ENCODE measurements at places on chromosomes 13 and 19.

- DNase-seq, result peak; percentile 30
Measured at GRCh38 chr19:8517551-8518442, 3.8 kb upstream of the ZNF414 start.

DNA sequence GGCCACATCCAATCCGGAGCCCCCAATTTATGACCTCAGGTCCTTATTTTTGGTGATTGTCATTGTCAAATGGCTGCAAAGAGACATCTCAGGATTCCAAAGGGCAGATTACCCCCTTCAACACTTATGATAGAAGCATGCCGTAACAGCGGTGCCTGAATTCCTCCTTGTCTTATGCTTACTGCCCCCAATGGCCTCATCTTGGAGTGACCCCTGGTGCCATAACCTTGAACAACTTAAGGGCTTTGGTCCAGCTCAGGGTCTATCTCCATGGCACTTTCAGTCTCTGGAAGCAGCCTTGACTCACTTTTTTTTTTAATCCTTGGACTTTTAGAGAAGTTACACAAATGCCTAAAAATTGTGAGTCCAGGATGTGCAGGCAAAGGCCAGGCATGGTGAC is 171.6 kb upstream of the ZNF507 start:
- no peak for DNase-seq

DNA sequence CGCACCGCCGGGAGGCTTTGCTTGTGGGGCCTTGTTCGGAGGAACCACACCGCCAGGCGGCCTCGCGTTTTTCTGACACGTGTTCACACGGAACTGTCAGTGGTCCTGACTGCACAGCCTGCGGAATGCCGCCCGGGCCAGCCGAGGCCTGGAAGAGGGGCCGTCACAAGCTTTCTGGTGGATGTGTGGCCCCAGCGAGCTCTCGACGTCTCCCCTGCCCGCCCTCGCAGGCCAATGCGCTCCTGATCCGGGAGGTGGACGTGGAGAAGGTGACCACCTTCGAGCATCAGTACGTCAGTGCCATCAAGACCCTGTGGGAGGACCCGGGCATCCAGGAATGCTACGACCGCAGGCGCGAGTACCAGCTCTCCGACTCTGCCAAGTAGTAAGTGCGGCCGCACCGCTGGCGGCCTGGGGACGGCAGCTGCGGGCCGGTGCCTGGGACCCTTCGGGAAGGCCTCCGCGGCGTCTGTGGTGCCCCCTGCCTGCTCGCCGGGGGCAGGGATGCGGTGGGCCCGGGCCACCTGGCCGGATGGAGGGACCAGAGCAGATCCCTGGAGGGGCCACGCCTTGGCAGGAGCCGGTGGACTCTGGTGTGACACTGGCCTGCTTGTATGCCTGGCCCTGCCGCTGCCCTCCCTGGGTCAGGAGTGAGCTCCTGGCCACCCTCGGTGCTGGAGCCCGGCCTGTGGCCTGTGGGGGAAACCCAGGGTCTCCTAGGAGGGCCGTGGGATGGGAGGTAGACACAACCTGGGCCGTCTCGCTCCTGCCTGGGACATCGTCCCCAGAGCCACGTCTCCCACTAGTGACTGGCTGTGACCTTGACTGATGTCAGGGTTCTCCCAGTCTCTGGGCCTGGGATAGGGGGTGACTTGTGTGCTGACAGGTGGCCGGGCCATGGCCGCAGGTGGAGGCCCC is 19.2 kb downstream of the GNA11 start:
- no peak for DNase-seq

GRCh38 chr19:53944416-53944815 is 18.3 kb upstream of the CACNG8 start:
- DNase-seq, result no peak

DNA sequence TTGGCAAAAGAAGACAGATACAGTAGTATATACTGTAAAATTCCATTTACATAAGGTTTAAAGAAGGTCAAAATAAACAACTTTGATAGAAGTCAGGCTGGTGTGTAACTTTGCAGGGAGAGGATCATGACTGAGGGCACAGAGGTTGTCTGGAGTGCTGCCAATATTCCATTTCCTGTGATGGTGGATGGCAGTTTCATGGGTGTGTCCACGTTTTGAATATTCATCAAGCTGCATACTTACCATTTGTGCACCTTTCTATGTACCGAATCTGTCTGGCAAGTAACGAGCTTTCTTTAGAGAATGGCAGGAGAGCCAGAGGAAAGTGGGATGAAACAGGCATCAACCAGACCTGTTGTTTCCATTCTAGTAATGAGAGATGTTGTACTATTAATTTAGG is 420.5 kb upstream of the HTR2A start:
- no peak for DNase-seq

- DNase-seq, result no peak
Measured at GRCh38 chr19:55259540-55260210, 858 bp upstream of the PPP6R1 start.

GRCh38 chr19:38227287-38228004 is 3.4 kb upstream of the DPF1 start:
- no peak for DNase-seq

GRCh38 chr19:17475541-17476115 is 5.3 kb downstream of the SLC27A1 start:
- DNase-seq, result no peak

DNA sequence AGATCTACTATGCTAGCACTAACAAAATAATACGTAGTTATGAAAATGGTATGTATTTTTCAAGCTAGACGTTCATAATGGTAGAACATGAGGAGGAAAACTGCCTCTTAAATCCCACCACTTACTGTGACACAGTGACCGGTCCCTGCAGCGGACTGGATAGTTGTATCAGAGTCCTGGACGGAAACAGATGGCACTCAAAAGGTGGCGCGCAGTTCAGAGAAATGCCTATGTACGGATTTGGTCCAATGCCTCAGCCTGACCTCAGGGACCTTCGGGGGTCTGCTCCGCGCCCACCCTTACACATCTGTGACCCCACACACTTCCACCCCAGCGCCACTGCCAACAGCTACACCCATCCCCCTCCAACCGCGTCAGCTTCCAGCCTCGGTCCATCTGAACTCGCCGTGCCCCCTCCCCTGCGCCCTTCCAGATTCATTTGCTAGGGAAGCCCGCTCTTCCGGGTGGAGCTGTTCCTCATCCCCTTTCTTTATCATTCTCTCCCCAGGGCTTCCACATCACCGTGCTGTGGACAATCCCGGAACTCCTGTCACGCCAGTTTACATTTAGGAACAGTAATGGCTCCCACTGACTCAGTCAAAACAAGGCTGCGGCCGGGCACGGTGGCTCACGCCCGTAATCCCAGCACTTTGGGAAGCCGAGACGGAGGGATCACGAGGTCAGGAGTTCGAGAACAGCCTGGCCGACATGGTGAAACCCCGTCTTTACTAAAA is 792 bp upstream of the LENG8 start:
- DNase-seq, result peak; percentile 25

DNA sequence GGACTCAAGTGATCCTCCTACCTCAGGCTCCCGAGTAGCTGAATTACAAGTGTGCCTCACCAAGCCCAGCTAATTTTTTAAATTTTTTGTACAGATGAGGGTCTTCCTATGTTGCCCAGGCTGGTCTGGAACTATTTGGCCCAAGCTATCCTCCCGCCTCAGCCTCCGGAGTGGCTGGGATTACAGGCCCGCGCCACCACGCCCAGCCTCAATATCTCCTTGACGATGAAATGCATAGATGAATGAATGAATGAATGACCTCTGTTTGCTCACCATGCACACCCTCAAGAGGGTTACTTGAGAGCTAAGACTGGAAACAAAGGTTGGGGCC is 14.9 kb upstream of the AP1M2 start:
- no peak for DNase-seq

DNA sequence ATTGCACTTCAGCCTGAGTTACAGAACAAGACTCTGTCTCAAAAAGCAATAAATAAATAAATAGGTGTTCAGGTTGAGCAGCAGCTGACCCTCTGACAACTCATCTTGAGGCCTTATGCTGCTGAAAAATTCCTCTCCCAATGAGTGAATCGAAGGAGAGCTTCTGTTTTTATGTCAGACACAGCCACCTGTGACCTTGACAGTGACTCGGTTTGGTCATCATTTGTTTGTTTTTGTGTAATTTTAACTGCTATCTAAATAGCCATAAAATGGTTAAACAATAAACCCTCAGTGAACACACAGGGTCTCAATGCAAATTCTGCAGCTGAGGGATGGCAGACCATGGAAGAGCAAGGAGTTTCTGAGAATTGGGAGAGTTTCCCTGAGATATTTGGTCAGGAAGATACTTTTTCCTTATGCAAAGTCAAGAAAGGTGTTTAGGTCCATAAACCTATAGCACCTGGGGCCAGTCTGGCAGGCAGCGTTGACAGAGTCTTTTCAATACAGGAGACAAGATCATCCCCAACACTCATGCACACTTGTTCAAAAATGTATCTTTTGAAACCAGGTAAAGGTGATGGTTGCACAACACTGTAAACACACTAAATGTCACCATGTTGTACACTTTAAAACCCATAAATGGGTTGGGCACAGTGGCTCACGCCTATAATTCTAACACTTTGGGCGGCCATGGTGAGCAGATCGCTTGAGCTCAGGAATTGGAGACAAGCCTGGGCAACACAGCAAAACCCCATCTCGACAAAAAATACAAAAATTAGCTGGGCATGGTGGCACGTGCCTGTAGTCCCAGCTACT is 16.6 kb upstream of the SLC25A30 start:
- no peak for DNase-seq

DNA sequence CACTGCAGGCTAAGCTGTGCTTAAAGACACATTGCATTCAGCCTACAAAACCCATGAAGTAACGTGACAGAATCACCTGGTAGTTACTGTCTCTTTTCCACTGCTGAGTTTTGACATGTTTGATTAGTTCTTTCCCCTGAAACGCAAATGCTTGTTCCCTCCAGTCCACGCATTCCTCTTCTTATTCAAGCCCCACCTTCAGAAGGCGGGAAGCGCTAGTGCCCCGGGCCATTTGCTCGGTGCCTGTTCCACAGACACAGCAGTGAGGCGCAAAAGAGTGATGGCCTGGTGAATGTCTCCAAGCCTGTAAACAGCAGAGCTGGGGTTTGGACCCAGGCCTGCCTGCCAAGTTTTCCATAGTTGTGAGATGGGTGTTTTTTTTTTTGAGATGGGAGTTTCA is 10.9 kb downstream of the ACP4 start:
- no peak for DNase-seq

DNA sequence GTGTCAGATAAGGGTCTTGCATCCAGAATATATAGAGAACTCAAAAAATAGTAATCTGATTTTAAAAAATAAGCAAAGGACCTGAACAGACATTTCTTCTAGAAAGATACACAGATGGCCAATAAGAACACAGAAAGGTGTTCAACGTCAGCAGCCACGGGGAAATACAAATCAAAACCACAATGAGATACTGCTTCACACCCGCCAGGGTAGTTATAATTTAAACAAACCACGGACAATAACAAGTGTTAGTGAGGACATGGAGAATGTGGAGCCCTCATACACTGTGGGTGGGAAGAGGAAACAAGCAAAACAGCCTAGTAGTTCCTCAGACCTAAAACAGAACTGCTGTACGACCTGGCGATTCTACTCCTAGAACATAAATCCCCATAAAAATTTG is 26.7 kb upstream of the NAPA start:
- DNase-seq, result peak; percentile 10

DNA sequence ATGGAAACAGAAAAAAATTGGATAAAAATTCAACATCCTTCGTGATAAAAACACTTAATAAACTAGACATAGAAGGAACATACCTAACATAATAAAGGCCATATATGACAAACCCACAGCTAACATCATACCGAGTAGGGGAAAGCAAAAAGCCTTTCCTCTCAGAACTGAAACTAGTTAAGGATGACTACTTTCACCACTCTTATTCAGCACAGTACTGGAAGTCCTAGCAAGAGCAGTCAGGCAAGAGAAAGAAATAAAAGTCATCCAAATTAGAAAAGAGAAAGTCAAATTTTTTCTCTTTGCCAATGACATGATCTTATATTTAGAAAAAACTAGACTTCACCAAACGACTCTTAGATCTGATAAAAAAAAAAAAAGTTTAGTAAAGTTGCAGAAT is 25.8 kb upstream of the SLC7A9 start:
- peak; percentile 25 for DNase-seq

DNA sequence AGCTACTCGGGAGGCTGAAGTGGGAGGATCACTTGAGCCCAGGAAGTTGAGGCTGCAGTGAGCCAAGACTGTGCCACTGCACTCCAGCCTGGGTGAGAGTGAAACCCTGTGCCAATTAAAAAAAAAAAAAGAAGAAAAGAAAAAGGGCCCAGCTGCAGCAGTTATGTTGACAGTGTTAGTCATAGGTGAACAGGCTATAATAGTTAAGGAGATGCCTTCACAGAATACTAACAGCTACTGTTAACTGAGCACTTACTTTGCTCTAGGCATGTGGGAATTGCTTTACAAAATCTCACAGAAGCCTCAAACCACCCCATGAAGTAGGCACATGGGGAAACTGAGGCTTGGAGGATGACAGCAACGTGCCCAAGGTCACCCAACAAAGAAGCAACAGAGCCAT is 3.9 kb downstream of the FBXO17 start:
- no peak for DNase-seq

- DNase-seq, result no peak
Measured at GRCh38 chr19:8454218-8454617, 9.4 kb downstream of the HNRNPM start.

DNA sequence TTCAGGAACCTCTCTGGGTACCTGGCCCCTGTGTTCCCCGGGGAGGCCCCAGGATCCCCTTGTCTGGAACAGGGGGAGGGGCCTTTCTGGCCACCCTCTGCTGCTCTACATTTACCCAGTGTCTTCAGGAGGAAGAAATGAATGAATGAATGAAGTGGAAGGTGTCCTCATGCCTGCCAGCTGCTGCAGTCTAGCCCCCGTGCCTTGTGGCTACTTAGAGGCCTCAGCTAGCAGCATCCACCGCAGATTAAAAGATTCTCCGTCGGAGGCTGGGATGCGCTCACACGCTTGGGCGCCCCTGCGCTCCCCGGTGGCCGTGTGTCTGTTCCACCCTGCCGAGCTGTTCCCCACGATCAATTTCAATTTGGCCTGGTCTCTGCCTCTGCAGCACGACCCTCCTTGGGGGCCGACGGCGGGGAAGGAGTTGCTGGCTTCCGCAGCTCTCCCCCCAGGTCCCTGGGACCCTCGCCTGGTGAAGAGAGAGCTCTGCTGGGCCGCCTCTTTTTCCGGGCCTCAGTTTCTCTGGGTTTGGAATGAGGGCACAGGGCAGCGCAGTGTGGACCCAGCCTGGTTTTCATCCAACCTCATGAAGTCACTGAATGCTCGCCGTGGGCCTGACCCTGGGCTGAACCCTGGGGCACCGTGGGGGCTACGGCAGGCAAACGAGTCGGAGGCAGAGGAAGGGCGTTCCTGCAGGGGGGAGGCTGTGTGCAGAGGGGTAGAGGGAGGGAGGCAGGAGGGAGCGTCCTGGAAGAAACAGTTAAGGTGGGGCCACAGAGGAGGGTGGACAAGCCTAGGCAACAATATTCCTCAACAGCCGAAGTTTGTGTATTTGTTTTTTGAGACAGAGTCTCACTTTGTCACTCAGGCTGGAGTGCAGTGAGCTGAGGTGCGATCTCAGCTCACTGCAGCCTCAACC is 28.3 kb downstream of the EFNA2 start:
- no peak for DNase-seq

GRCh38 chr19:39934584-39935363 is at the start of gene FCGBP:
TSS of gene FCGBP (minus strand) at chr19:39934634.
- DNase-seq, result no peak

Data from activated CD4-positive, alpha-beta T cell treated with anti-CD3 and anti-CD28 coated beads, Interleukin-2, Interleukin-4, amounts not matched to agents 100 ng/mL and 50 ng/mL, durations not matched to agents 16 hours and 8 hours (primary cell).